ENCODE measurements at places on chromosomes 11 and 22.

- no peak for DNase-seq
Observed at GRCh38 chr11:128841461-128842072, 25.5 kb downstream of the KCNJ1 start.

DNA sequence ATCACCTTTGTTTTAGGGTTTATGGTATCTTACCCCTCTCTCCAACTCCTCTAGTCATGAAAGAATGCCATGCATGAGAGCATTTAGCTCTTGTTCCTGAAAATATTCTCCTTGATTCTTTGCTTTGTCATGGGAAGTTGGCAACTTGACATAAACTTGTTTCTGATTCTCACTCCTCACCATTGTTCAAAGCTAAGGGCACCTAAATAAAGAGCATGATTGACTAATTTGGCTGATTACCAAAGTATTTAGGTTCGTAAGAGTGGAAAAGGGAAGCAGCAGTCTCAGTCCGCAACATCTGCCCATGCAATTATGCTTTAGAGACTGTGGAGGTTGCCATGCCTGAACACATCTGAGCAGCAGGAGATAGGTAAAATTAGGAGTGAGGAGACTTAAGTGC is 26.4 kb downstream of the OR52K1 start:
- no peak for DNase-seq

DNA sequence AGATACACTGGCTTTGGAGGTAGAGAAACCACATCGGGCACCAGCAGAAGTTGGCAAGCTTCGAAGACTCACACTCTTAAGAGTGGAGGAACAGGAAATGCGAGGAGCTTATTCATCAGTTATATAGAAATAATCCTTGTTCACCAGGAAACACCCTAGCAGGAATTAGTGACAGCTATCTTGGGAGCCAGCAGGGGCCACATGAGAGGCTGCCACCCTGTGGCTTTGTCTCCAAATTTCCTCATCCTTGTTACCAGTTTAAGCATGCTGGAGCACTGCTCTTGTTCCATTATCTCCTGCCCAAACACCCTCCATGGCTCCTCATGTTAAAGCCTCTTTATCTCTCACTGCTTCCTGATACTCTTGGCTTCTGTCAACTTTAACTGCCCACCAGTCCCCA is 131.0 kb downstream of the PLEKHA7 start:
- DNase-seq, result peak; percentile 24

DNA sequence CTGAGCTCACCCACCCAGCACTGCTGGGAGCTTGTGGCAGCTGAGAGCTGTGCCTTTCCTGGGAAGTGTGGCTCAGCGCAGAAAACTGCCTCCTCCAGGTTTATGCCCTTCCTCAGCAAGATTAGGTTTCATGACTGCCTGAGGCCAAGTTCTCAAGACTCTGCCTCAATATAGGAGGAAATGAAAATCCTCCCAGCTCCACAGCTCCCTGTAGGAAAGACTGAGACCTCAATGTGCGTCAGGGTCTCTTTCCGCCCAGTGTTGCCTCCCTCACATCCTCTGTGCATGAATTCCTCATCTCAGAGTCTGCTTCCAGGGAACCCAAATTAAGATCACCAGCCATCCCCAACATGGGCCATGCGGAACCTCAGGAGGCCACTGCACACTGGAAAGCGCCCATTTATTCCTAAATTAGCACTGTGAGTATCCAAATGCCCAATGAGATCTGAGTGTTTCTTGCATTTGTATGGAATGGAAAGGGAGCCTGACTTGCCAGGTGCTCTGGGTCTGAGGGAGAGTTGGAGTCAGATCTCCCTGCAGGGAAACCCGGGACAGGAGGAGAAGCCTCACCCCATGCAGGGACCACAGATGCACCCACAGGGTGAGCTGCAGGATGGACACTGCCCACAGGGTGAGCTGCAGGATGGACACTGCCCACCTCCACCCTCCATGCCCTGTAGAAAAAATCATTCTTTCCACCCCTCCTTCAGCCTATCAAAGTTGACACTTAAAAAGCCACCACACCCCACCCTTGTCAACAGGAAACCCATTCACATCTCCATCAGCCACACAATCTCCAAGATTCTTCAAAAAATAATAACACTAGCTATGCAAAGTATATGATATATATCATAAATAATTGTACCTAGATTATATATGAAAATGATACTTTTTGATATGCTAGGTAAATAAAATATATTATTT is 97.4 kb upstream of the IGLL5 start:
- DNase-seq, result no peak

- DNase-seq, result no peak
Observed at GRCh38 chr22:22812031-22812905, 75.3 kb upstream of the IGLL5 start.

- no peak for DNase-seq
Observed at GRCh38 chr11:11170352-11171084, 182.5 kb downstream of the CSNK2A3 start.

DNA sequence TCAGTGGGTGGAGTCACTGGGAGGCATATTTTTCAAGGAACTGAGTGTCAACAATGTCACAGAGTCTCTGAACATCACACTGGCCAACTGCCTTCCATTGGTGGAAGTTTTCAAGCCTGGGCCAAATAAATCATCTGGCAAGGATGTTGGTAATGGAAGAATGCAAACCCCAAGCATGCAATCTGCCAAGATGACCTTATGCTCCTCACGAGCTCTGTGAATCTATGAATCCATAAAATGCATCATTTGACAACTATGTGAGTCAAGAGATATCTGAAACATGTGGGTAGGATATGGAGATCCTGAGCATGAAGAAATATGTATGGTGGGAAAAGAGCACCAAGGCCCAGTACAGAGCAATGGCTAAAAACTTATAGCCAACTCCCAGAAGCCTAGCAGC is 122.2 kb downstream of the PLEKHA7 start:
- no peak for DNase-seq

DNA sequence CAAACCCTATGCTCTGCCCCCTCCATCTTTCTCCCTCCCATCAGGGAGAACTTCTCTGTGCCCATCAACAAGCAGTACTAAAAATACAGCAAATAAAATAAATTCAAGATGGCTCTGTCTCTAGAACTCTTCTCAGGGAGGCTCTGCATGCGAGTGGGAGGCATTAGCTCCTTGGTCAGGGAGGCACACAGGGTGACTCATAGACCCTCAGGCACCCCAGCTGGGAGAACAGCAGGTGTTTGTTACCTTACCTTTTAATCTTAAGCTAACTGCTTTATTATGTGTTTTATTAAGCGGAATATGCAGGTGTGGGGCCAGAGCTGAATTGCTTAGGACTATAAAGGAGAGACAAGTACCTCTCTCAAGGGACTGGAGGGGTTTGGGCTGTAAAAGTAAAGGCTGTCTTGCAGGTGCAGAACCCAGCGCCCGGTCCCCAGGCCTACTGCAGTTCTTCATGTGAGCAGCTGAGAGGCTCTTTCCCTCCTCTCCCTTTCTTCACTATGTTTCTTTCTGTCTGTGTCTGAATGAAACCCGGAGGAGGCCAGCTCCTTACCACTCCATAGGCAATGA is 20.8 kb downstream of the CSNK2A3 start:
- DNase-seq, result no peak

- no peak for DNase-seq
Observed at GRCh38 chr22:43837666-43838065, 24.6 kb downstream of the SULT4A1 start.

GRCh38 chr11:8043756-8044155 is 37.3 kb upstream of the TUB start:
- DNase-seq, result no peak

DNA sequence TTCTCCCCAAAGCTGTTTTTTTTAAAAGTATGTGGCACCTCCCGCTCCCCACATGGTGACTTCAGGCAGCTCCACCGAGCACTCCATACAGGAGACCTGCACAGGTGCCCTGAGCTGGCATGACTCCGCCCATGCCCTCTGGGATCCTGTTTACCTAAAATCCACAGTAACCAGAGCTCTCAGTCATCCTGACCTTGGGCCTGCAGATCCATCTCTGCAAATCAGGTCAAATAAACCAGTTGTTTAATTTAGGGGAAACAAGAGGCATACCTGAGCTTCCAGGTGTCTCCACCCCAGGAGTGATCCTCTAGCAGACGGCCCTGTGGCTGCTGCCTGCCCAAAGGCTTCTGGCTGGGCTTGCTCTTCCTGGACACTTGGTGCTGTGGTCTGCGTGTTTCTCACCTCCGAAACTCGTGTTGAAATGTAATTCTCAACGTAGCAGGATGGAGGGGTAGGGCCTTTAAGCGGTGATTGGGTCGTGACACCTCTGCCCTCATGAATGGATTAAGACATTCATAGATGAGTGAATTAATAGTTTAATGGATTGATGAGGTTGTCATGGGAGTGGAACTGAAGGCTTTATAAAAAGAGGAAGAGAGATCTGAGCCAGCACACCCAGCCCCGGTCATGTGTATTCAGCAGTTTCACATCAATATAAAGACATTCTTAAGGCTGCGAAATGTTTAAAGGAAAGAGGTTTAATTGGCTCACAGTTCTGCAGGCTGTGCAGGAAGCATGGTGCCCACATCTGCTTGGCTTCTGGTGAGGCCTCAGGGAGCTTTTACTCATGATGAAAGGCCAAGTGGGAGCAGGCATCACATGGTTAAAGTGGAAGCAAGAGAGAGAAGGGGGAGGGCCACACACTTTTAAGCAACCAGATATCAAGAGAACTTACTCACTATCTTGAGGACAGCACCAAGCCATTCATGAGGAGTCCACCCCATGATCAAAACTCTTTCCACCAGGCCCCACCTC is 34.1 kb downstream of the LINC01488 start:
- DNase-seq, result no peak

DNA sequence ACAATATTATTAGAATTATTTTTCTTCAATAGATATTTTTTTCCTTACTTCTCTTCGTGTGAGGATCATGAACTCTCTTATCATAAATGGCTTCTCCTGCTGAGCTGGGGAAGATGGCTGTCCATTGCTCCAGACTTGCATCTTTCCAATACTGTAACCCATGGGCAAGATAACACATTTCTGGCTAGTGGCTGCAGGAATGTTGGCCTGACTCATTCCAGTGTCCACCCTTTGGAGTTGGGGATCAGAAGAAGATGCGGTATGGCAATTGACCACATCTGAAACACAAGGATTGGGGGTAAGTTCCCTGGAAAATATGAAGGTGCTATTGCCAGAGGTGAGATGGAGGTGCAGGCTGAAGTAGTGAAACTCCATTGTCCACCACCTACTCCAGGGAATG is 92.8 kb downstream of the FAR1 start:
- no peak for DNase-seq

DNA sequence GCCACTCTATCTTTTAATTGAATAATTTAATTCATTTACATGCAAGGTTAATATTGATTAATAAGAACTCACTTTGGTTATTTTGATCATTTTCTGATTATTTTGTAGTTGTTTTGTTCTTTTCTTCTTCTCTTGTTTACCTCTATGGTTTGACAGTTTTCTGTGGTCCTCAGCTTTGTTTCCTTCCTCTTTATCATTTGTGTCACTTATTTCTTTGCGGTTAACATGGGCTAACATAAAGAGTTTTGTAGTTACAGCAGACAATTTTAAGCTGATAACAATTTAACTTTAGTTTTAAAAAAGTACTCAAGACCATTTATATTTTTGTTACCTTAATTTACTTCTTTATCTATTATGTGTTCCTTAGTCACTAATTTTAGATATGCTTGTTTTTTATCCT is 1032.8 kb upstream of the RAG2 start:
- DNase-seq, result no peak

GRCh38 chr11:66722745-66723651 is 6.0 kb downstream of the SPTBN2 start:
- no peak for DNase-seq

DNA sequence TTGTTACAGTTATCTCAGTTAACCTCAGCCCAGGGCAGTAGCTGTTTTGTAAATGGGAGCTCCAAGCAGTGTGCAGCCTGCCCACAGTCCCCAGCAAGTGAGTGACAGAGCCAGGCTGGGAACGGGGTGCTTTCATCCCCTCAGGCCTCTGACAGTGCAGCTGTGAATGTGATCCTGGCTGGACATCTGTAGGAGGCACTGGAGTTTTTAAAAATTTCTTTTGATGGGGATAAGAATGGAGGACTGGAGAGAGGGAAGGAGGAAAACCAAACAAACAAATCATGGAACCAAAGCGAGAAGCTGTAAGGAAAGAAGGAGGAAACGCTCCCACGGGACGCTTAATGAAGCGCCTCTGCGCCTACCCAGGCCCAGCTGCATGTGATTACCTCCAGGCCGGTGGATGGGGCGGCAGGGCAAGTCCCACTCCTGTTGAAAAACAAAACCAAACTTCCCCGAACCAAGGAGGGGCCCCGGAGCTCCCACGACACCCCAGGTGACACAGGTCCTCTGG is 40.6 kb downstream of the SCUBE1 start:
- no peak for DNase-seq

DNA sequence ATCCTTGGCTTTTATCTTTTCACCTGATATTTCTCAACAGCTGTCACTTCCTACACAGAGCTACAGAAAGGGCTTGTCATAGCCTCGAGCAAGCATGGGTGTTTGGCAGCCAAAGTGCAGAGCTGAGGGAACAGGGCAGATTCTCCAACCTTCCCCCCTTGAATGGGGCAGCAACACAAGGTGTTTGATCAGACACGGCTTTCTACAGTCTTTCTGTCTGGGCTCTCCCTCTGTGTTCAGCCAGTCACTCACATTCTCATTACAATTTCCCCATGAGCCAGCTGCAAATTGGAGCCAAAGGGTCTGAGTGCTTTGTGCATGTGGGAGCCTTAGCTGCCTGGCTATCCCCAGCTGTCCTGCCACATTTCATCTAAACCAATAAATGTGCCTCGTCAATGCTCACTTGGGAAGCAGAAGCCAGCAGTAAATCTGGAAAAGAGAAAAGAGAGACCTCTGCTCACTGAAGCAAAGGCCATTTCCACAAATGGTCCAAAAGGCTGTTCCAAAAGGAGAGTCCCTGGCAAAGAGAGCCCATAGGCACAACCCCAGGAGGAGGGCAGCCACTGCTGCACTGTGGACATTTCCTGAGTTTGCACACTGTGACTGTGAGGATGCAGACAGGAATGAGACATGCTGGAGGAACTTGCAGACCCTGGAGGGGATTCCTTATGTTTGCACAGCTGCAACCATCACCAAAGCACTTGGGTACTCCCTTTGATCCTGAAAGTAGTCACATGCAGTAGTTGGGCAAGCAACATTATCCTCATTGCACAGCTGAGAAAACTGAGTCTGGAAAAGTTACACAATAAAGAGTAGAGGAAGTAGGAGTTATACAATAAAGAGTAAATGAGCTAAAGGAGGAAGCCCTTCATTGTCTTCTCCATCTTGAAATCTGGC is 186.8 kb downstream of the FAM181B start:
- DNase-seq, result no peak

DNA sequence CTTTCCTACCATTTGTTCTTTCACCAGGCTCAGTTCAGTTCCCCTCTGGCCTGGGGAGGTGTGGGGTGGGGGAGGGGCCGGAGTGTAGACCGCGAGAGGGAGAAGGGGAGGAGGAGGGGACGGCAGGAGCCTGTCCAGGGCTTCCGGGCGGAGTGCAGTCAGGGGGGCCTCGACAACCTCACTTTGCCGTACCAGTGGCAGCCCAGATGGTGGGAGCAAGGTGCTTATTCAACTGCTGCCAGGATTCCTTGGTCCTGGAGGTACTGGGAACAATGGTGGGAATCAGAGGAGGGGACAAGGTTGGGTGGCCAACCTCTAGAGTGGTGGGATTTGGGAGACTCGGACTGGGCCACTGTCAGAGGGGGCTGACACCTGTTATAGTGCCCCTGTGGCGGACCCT is 1.2 kb downstream of the BACE1 start:
- DNase-seq, result no peak

- no peak for DNase-seq
Observed at GRCh38 chr11:692824-693414, 2.1 kb downstream of the DEAF1 start.

- DNase-seq, result no peak
Observed at GRCh38 chr11:130854483-130854882, 61.8 kb downstream of the SNX19 start.

GRCh38 chr22:32069579-32070372 is 26.7 kb downstream of the SLC5A1 start:
- DNase-seq, result no peak
